ENCODE measurements at places on chromosomes 1 and 21.

- no peak for DNase-seq
These were observed 42.8 kb upstream of the USP24 start for GRCh38 chr1:55257958-55258357.

- no peak for DNase-seq
These were observed 13.6 kb upstream of the PTPN7 start for GRCh38 chr1:202173993-202174392.

DNA sequence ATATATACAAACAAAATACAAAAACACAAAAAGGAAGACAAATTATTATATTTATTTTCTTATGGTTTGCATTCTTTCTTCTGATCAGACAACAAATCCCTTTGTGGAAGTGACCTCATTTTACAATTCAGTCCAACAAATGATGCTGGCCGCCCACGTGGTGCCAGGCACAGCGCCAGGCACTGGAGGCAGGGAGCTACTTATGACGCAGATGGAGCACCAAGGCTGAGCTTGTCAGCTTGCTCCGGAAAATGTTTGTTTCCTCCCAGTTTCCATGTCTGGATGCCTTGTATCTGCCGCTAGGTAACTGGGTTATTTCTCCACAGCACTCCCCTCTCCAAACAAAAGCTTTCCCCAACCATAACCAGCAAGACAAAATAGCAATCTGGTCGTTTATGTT is 30.7 kb upstream of the CD34 start:
- DNase-seq, result no peak

GRCh38 chr1:156528231-156528630 is 27.7 kb upstream of the MEF2D start:
- no peak for DNase-seq

DNA sequence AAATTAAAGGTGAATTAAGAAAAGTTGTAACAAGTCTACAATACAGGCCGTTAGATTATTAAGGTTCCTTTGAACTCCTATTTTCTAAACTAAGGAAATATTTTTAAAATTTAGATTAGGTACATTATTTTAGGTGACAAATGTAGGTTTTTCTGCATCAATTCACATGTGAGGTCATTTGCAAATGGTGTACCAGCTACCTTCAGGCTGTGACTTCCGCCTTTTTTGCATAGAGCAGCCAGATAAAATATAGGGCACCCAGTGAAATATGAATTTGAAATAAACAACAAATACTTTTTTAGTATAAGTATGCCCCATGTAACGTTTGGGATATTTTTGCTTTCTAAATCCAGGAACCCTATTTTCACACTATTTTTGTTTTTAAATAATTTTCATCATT is 544.0 kb downstream of the LMO4 start:
- DNase-seq, result no peak

- DNase-seq, result peak; percentile 29
These were observed 199.4 kb upstream of the CACYBP start for GRCh38 chr1:174800216-174800851.

- no peak for DNase-seq
These were observed 124.0 kb downstream of the PIGK start for GRCh38 chr1:77095236-77095635.

- no peak for DNase-seq
These were observed 15.9 kb downstream of the NUF2 start for GRCh38 chr1:163337631-163338030.

GRCh38 chr21:42056996-42057689 is 14.0 kb upstream of the UMODL1 start:
- DNase-seq, result peak; percentile 99

DNA sequence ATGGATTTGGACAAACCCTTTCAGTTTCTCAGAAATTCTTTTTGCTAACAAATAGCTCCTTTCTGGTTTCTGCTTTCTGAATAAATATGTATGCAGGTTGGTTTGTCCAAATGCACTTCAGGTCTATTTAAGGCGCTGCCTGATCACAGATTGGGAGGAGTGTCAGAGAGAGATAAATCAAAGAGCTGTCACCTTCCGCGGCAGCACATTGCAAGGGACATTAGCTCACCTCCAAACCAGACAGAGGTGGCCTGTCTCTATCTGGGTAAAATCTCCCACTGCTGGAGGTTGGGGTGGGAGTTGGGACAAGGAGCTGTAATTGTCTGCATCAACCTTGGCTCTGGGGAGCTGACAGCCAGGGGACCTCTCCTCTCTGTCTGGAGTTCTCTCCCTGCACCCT is 25.2 kb downstream of the PRAMEF20 start:
- no peak for DNase-seq

DNA sequence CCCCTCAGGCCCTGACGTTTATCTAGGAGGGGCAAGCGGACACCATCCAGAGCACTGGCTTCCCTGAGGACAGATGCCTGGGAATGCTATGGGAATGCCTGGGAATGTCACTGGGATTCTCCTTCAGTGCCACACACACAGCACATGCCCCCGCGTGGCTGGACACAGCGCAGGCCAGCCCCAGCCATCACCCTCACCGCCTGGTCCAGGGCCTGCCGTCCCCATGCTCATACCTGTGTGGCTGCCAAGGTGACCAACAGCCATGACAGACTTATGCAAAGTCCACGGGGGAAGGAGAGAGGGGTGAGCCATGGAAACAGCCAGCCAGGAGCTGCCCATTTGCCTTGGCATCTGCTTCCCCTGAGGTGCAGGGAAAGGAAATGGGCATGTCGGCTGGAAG is 5.7 kb upstream of the TAS1R2 start:
- DNase-seq, result no peak

GRCh38 chr1:67893126-67893495 is 59.8 kb upstream of the GNG12 start:
- no peak for DNase-seq

DNA sequence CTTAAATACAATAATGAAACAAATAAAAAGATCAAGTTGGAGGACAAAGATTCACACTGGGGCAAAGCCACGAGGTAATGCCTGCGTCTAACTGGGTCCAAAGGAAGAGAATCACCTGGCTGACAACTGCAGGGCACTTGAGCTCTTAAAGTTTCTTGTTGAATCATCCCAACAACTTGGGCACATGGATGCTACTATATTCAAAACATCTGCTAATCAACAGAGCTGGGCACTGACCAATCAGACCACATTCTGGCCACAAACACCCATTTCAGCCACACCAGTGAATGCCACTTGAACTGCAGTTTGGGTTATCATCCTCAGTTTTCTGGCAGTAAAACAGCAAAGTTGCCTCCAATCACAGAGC is 51.0 kb downstream of the ABCA4 start:
- DNase-seq, result no peak

GRCh38 chr1:240258910-240259309 is 167.2 kb downstream of the FMN2 start:
- no peak for DNase-seq

GRCh38 chr1:45304311-45305081 is 22.2 kb upstream of the HPDL start:
- DNase-seq, result no peak

- no peak for DNase-seq
These were observed 36.0 kb downstream of the WNT2B start for GRCh38 chr1:112544751-112545150.

GRCh38 chr1:145771056-145771455 is 51.8 kb downstream of the CD160 start:
- no peak for DNase-seq

DNA sequence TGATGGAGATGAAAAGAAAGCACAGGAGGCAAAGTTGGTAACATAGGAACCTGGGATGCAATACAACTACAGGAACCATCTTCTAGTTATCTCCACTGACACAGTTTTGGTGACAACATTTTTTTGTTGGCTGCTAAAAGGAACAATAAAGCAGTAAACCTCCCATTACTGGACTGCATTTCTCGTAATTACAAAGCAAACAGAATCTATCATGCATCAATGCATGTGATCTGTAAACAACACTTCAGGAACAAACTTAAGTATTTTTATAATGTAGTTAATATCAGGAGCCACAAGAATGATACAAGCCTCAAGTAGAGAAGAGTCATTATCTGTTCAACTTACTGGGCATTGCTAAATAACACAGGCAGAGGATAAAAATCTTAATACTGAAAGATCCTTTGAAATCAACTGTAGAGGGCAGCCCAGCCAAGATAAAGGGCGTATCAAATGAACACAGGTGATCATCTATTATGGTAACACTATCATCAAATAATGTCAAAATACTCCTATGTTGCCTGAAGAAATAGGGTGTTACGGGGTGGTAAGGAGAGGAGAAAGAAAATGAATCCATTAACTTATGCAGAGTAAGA is 193.3 kb downstream of the EIF4G3 start:
- peak; percentile 23 for DNase-seq

DNA sequence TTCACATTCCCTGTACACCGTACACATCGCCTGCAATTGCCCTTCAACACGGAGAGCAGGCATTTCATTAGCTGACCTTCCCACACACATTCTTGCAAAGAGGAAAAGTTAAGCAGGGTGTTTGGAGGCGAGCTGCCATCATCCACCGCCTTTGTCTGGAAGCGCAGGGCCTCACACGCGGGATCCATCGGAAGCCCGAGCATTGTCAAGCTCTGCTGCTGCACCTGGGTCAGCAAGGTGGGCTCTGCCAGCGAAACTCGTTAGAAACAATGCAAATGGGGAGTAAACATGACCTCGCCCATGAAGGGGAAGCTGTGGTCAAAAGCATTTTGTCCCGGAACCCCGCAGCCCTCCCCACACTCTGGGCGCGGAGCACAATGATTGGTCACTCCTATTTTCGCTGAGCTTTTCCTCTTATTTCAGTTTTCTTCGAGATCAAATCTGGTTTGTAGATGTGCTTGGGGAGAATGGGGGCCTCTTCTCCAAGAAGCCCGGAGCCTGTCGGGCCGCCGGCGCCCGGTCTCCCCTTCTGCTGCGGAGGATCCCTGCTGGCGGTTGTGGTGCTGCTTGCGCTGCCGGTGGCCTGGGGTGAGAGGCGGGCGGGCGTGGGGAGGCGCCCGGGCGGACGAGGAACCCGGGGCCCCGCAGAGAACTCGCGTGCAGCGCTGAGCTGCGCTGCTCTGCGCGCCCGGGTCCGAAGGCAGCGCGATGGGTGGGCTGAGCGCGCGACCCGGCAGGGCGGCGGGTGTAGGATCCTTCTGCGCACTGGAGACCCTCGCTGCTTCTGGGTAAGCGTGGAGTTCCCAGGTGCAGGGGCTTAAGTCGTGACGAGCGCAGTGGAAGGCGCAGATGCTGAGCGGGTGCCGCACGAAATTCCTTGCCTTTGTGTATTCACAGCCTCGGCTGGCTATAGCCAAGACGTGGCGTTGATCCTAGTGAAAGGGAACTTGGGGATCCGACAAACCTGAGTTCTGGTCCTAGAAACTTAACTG is at the start of gene CR1:
CR1 (plus strand) TSS at position 357 of the 992 bp plus-strand sequence; CDS start at position 468, 111 bp downstream.
- peak; percentile 15 for DNase-seq

DNA sequence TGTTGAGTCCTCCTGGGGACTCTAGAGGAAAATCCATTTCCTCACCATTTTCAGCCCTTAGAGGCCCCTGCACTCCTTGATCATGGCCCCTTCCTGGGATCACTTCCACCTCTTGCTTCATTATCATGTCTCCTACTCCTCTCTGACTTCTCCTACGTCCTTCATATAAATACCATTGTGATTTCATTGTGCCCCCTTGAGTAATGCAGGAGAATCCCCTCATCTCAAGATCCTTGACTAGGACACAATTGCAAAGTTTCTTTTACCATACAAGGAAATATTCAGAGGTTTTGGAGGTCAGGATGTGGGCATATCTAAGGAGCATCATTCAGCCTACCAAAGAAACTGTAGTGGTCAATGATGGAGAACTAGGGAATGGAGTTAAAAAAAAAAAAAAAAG is 8.8 kb upstream of the GBP6 start:
- no peak for DNase-seq

DNA sequence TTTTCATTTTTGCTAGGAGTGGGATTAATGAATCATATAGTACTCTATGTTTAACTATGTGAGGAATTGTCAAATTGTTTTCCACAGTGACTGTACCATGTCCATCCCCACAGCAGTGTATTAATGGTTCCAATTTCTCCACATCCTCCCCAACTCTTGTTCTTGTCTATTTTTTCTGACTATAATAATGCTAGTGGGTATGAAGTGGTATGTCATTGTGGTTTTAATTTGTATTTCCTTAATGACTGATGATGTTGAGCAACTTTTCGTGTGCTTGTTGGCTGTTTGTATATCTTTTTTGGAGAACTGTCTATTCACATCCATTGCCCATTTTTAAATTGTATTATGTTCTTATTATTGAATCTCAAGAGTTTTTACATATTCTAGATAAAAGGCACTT is 10.0 kb upstream of the KPRP start:
- no peak for DNase-seq

GRCh38 chr21:25536752-25537151 is 70.5 kb downstream of the MRPL39 start:
- DNase-seq, result no peak

- DNase-seq, result no peak
These were observed 2.4 kb downstream of the SLC41A1 start for GRCh38 chr1:205810448-205811157.

- no peak for DNase-seq
These were observed 8.5 kb downstream of the CAMK2N1 start for GRCh38 chr1:20477348-20478056.

- no peak for DNase-seq
These were observed 24.8 kb downstream of the RNF19B start for GRCh38 chr1:32939655-32940371.

- peak; percentile 67 for DNase-seq
These were observed 9.8 kb downstream of the NHLH1 start for GRCh38 chr1:160376525-160377131.

DNA sequence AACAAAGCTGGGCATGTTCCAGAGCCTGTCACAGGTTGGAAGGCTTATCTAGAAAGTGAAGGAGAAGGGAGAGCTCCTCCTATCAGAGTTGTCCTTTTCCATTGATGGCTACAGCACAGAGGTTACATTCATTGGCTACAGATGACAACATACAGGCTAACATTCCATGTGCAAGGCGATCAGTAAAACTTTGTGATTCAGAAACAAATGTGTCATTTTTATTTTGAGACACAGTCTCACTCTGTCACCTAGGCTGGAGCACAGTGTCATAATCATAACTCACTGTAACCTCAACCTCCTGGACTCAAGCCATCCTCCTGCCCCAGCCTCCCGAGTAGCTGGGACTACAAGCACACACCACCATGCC is 32.6 kb downstream of the TRIM67 start:
- DNase-seq, result no peak

GRCh38 chr1:182135946-182136345 is 74.4 kb upstream of the ZNF648 start:
- DNase-seq, result no peak
